ENCODE measurements at places on chromosomes 6 and 20.

DNA sequence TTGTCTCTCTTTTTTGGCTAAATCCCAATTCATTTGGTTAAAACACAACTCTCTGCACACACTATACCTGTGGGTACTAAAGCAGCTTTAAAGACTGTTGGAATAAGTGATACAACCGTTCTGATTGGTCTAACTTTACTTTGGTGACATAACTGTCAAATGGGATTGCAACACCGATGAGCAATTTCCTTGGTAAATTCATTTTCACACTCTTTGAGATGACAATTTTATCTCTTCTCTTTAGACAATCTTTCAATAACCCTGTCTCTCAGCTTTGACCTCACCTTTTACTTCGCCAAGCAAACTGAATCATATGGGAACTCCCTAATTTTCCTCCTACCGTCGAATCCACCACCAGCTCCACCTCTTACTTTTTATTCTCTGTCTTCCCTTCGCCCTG lies 60.8 kb downstream of the ECT2L start:
- no peak for DNase-seq

- DNase-seq = no peak
These were observed 120.6 kb downstream of the TBX18 start for GRCh38 chr6:84643778-84644177.

DNA sequence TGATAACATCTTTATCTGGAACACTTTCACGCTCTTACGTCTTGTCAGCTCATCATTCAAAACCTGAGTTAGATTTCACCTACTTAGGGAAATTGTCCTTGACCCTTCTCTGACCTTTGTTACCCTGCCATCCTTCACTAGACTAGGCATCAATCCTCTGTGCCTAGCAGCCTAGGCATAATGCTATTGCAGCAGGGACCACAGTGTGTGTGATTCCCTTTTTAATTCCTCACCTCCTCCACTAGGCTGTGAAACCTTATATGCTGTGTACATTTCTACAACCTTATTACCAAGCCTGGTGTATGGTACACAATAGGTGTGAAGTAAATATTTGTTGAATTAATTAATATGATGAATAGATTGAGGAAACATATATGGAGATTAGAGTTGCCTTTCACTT lies 66.7 kb upstream of the DEFB112 start:
- no peak for DNase-seq

DNA sequence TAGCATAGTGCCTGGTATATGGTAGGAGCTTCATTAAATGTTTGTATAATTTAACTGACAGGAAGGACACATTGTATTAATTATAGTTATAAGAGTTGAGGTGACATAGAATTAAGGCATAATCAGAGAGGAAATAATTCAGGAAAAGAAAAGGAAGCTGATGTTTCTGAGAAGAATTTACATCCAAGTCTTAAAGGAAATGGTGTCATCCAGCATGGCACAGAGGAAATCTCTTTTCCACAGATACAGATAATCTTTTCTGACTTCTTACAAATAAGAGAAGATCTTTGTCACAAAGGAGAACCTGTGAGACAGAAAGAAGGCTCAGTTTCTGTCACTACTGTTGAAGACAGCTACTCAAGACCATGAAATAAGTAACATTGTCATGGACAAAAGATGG lies 222.5 kb downstream of the GJA1 start:
- no peak for DNase-seq

DNA sequence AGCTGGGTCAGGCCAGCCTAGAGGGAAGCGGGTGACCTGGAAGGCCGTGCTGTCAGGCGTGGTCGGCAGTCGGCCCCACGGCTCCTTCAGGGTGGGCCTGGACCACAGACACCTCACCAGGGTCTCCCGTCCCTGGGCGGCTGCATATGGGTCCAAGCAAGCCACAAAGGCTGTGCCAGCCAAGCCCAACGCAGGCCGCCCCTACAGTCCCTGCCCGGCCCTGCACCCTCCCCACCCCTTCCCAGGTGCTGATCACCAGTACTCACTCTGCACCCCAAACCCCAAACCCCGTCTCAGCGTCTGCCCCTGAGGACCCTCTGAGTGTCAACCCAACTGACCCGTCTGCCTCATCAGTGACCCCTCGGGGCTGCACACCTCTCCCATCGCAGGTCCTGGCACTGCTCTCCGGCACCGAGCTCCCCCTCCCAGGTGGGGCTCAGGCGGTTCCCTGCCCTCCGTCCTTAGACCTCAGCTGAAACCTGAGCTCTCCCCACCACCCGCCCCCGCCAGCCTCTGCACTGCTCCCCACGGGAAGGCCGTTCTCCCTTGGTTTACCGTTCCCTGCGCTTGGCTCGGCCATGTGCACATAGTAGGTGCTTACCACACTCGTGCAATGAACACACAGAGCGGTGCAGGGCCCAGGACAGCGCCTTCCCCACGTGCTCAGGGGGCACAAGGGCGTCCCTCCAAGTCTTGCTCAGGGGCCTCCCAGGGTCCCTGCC lies 1.5 kb upstream of the PPDPF start:
- DNase-seq = no peak

GRCh38 chr20:47521059-47521808 lies 19.5 kb downstream of the NCOA3 start:
- DNase-seq = no peak

DNA sequence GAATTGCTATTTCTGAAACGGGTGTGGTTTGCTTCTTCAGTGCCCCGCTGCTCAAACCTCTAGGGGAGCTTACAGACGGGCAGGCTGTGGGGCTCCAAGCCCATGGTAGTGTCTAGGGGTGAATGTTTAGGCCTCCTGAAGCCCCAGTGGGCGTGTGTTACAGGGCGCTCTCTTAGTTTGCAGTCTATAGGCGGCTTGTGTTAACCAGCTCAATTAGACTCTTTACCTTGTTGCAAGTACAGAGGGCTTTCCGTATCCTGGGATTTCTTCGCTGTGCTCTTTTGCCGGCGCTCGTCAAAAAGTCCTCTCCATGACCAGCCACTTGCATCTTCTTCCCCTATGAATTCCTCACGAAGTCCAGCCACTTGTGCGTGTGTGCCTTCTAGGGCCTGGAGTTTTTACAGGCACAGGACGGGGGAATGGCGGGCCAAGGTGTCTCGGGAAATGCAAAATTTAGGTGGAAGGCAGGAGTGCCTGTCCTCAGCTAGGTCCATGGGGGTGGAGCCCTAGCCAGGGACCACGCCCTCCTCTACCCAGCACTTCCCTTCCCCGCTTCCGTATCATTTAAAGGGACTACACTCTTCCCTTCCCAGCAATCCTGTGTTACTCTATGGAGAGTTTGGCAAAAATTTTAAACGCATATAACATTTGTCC lies 94.5 kb downstream of the HTR1B start:
- DNase-seq = no peak

DNA sequence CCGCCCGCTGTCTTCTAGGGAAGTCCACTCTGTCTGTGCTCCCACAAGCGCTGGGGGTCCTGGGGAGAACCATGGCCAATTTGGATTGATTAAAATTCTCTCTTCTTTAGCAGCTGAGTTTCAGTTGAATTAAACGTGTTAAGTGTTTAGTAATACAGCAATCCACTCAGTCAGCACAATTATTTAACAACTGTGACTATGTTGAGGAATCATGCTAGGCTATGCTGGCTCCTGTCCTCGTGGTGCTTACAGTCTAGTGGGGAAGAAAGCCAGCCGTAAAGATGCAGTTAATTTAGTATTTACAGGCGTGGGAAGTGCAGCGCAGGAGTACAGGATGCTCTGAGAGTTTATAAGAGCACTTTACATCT lies 88.9 kb upstream of the FOXP4 start:
- no peak for DNase-seq

- DNase-seq = no peak
These were observed at the start of gene IL17A for GRCh38 chr6:52186075-52186474. TSS of gene IL17A (plus strand) at chr6:52186375. CDS start at chr6:52186432, 57 bp downstream.

DNA sequence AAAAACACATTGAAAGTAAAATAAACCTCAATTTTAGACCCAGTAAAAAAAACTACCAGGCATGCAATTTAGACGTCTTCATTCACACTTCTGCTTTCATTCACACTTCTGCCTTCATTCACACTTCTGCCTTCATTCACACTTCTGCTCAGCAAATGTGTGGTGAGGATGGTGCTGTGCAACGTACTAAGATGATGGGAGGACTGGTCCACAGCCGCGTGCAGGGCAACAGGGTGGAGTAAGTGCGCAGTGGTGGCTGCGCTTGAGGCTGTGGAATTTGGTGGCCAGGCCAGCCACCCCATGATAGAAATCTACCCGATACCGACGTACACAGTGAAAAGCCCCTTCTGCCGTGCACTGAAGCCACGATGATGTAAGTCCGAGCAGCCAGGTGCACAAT lies 114.3 kb upstream of the CD93 start:
- DNase-seq = no peak

- DNase-seq = no peak
These were observed 1.7 kb downstream of the CDC25B start for GRCh38 chr20:3797592-3798372.

DNA sequence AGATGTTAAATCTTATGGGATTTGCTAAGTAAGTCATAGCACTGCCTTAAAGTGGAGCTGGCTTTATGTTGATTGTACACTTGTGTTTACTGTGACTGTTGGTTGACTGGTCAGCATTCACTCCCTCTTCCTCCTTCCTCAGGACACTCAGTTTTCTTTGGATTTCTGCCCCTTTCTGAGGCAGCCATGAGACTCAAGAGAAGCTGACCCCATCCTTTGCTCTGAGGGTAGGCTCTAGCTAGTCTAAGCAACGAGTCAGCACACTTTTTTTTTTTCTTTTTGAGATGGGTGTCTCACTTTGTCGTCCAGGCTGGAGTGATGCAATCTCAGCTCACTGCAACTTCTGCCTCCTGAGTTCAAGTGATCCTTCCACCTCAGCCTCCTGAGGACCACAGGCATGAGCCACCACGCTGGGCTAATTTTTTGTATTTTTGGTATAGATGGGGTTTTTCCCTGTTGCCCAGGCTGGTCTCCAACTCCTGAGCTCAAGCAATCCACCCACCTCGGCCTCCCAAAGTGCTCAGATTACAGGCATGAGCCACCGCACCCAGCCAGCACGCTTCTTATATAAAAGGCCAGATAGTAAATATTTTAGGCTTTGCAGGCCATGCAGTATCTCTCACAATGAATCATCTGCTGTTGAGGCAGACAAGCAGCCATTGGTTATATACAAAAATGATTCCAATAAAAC lies 191.4 kb downstream of the NFATC2 start:
- no peak for DNase-seq

Measured in stimulated activated CD4-positive, alpha-beta T cell treated with anti-CD3 and anti-CD28 coated beads, Interleukin-15, amount 100 ng/mL, for 48 hours (primary cell).